ENCODE measurements at places on chromosomes 4 and X. TPM values are rescaled to one million over a fixed set of nuclear protein-coding genes. Genes with fewer than 3 reads are reported as not detected.

The ZNF157 gene
- 0.17 TPM for total RNA-seq

The MAGED4B gene
- 35.9 TPM for total RNA-seq

The NUP54 gene
- total RNA-seq = 59.1 TPM

The DMP1 gene
- not detected for total RNA-seq

The PRMT9 gene
- 10.1 TPM for total RNA-seq

The GABRB1 gene
- total RNA-seq = not detected

GRCh38 chr4:55666535-55666934, 30.4 kb upstream of the NMU start:
- no peak for DNase-seq

DNA sequence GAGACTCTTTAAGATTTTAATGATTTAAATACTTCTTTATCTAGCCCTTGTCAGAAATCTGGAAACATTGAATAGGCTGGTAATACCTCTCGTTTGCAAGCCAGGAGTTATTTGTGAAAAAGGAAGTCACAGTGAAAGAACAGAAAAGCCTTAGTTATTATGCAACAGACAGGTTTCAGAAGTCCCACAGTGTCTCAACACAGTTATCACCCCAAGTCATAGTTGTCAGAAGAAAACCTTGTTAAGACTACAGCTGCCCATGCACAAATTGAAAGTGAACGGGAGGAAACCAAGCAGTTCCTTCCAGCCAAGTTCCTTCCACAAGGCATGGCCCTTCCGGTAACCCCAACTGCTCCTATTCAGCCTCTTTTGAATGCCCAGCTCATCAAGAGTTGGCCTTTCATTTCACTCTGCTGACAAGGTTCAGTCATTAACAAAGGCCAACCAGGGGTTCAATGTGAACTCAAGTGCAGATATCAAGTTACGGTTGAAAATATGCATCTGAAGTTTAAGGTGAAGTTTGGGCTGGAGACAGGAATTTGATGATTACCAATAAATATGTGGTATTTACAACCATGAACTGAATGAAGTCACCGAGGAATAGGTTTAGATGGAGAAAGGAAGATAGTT, 15.6 kb downstream of the ALPK1 start:
- DNase-seq = no peak

DNA sequence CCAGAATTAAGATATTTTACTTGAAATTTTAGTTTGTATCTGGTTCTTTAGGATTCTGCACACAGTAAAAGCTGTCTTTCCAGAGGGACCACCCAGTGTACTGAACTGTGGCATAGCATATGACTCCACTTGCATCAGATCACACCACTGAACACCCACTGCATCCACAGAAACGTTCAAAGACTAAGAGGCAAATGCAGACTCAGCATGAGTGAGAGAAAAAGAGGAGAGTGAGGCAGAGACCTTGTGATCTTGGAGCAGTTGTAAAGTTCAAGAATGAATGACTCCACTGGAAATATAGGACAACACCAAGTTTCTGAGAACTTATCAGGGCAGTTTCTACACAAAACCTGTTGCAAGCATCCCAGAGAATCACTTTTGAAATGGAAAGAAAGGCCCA, 20.8 kb downstream of the PRDM5 start:
- no peak for DNase-seq

GRCh38 chrX:129525896-129526295, 2.6 kb upstream of the SMARCA1 start:
- DNase-seq = no peak

DNA sequence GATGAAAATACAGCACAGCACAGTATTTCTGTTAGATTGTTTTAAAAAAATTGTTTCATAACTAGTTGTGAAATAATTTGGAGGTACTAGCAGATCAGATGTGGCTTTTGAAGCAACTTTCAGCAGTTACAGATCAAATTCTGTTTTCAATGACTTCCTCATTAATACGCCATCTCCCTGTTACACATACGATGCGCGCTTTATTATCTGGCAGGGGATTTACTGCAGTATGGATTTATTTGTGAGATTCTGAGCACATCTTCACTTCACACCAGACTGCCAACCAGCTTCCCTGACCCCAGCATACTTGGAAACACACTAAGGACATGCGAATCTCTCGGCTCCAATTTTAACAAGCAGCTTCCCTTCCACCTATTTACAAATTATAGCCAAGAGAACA, 235.5 kb upstream of the DIAPH2 start:
- DNase-seq = no peak

DNA sequence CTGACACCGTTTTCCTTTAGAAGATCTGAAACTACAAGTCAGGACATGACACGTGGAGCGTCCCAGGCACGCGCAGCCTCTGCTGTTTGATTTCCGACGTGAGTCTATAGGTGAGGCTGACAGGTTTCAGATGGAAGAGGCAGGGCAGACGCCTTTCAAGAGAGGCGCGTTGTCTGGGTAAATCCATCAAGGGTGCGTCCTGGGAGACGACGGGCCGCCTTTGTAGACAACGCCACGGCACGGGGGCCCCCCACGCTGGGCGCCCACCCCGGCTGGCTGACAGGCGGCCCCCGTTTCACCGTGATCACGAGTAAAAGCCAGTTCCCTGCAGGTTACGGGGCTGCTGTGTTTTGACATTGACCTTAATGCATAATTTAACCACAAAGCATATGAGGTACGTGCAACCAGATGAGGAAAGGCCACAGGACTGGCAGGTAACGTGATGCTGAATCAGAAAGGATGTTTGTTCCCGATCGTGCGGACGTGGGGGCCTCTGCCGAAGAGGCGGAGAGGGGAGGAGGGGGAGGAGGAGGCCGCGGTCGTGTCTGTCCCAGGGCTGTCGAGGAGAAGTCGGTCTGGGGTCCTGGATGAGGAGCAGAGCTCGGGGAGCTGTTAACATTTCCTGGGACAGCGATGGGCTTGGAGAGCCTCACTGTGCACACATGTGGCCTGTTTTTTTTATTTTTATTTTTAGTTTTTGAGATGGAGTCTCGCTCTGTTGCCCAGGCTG, 51.1 kb upstream of the PPP2R3B start:
- DNase-seq = no peak

DNA sequence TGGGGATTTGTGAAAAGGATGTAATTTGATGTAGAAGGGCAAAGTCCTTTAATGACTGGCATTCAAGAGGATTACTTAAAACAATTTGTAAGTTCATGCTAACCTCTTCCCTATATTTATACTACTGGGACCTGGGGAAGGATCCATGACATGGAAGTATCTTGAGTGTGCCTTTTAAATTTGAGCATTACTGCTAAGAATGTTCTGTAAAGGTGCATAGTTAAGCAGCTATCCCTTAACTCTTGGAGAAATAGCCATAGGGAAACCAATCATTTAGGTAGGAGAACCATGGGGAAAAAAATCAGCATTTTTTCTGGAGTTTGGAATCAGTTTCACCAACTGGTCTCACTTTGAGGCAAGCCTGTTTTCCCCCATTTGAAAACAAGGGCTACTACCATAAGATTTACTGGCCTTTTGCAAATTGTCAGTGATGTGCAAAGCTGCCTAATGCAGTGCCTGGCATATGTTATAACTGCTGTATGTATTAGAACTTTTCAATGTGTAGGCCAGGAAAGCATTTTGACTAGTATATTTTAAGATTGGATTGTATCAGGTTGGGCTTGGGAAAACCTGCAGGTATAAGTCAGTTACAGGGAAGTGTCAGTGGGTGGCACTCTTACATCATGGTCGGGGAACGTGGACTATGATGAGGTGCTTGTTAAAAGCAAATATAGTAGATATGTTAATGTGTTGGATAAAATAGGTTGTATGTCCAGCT, 72.1 kb downstream of the PRSS12 start:
- peak; percentile 88 for DNase-seq

GRCh38 chrX:71057848-71058530, 10.1 kb downstream of the SNX12 start:
- no peak for DNase-seq

DNA sequence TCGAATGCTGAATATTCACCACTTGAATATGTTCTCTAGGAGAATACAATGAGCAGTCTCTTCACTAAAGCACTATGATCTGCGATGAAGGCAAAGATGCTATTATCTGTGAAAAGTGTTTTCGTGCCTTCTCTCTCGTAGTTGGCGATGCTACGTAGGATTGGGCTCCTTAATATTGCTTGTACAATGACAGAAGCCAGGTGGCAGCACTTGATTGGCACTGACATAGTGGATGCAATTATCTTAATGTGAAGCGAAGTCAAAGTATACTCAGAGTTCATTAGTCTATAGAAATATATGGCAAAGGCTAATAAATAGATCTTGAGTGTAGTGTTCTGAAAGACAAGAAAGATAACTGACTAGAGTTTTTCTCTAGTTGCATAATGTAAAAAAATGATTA, 1135.7 kb upstream of the AGA start:
- DNase-seq = no peak

GRCh38 chrX:12814420-12814819, 23.2 kb downstream of the PRPS2 start:
- DNase-seq = peak; percentile 74

GRCh38 chr4:169314906-169315305, 44.1 kb upstream of the SH3RF1 start:
- peak; percentile 86 for DNase-seq

DNA sequence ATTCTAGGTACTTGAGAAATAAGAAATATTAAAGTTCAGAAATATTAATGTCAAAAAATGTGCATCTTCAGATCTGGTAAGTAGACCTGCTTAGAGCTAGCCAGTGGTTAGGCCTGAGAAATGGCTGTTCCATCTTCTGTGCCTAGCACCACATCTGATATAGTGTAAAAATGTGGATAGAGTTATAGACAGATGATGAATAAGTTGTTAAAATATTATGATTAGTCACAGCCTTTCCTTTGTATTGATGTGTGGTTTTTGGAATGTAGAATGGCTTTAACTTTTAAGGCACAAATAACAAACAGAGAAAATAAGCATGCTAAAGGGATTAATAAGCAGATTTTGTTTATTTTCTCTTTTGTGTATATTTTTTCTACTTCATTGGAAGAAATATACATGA, 133.5 kb upstream of the NUDT6 start:
- DNase-seq = peak; percentile 5

- peak; percentile 65 for DNase-seq
Measured at GRCh38 chrX:120797188-120797851, 78.3 kb downstream of the CT47B1 start.

- DNase-seq = peak; percentile 71
Measured at GRCh38 chr4:5752376-5753184, 41.6 kb downstream of the EVC start.

GRCh38 chrX:44899946-44900345, 27.0 kb downstream of the KDM6A start:
- DNase-seq = no peak

DNA sequence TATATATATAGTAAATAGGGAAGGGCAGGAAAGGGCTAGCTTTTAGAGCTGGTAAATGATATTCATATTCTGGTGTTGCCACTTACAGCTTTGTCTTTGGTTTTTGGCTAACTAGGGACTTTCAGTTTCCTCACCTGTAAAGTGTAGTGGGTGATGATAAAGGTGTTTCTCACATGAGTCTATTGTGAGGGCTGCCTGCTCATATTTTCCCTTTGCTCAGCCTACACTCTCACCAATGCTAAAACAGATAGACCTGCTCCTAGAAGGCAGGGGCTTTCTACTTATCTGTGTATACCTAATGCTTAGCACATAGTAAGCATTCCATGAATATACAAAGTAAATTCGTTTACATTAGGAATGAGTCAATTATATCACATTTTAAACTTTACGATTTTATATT, 137.2 kb upstream of the HS3ST1 start:
- DNase-seq = no peak

- DNase-seq = no peak
Measured at GRCh38 chr4:172843192-172843591, 325.4 kb upstream of the GALNT7 start.

DNA sequence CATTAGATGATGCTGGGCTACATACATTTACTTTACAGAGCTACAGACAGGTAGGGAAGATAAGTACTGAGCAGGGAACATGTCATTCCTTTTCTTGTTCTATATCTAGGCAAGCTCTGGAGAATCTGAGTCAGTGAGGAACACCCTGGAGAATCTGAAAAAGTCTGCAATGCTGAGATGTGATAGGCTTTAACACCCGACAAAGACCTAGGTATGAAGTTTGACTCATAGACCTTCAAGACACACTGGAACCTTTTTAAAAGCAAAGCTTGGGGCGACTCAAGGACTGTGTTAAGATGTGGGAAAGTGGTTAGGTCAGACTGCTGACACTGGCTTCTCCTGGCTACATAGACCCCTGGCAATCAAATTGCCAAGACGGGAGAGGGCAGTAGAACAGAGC, 42.8 kb downstream of the OSTC start:
- no peak for DNase-seq

- peak; percentile 48 for DNase-seq
Measured at GRCh38 chr4:108168671-108169523, at the start of gene LEF1. TSS of gene LEF1 (minus strand) at chr4:108168932. CDS start at chr4:108167767, 1,165 bp downstream.

All from dermis blood vessel endothelial cell (primary cell).